Endothelial cell of umbilical vein (primary cell): ENCODE measurements at places on chromosomes 12 and 14. TPM values are rescaled to one million over a fixed set of nuclear protein-coding genes. Genes with fewer than 3 reads are reported as not detected.

- no peaks in the 10 kb centered on the region for H3K36me3 ChIP-seq
- H3K27me3 ChIP-seq, result no peaks in the 10 kb centered on the region
- H3K4me3 ChIP-seq, result no peak overlapping the region
Observed at GRCh38 chr12:107551434-107551833, 134.2 kb upstream of the PWP1 start.

DNA sequence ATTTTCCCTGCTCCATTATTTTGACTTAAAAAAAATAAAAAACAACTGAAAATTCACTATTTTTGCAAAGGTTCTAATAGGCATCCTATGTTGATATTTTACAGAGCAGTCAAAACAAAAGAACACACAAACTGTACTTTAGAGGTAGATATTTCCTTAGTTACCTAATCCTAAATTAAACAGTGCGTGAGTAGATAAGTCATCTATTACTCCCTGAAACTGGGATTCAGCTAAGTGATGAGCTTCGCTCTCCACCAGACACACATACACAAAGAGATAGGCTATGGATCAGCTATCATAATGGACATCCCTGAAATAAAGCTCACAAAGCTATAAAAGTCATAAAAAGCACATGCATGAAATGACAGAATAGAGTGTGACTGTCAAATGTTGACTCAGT lies 398.7 kb downstream of the SOX5 start:
- no peak for DNase-seq
- H3K4me1 ChIP-seq, result no peaks in the 10 kb centered on the region
- H3K4me3 ChIP-seq, result no peak overlapping the region

- H3K4me1 ChIP-seq, result peaks cover 13% of the 10 kb centered on the region
- no peaks in the 10 kb centered on the region for H3K36me3 ChIP-seq
- no peaks in the 10 kb centered on the region for H3K27me3 ChIP-seq
Observed at GRCh38 chr14:103031956-103032355, 25.4 kb downstream of the CDC42BPB start.

- H3K4me1 ChIP-seq, result no peaks in the 10 kb centered on the region
- no peaks in the 10 kb centered on the region for H3K27me3 ChIP-seq
- H3K36me3 ChIP-seq, result no peaks in the 10 kb centered on the region
- H3K4me3 ChIP-seq, result no peak overlapping the region
Observed at GRCh38 chr14:96252999-96253539, 2.9 kb upstream of the BDKRB1 start.

GRCh38 chr14:73888971-73889370 lies 2.3 kb downstream of the ZNF410 start:
- peaks cover 2% of the 10 kb centered on the region for H3K36me3 ChIP-seq
- no peak overlapping the region for H3K4me3 ChIP-seq
- no peak overlapping the region for H3K27ac ChIP-seq
- DNase-seq, result no peak

- H3K36me3 ChIP-seq, result no peaks in the 10 kb centered on the region
- H3K27me3 ChIP-seq, result no peaks in the 10 kb centered on the region
- H3K27ac ChIP-seq, result no peak overlapping the region
- no peak overlapping the region for H3K4me3 ChIP-seq
- H3K4me1 ChIP-seq, result peaks cover 9% of the 10 kb centered on the region
- DNase-seq, result no peak
Observed at GRCh38 chr12:6192604-6193380, 7.4 kb upstream of the CD9 start.

Gene SDR9C7
- total RNA-seq, result not detected in 2 replicates

Gene ELK3
- total RNA-seq, result 128 and 132 TPM in 2 replicates

Gene GEMIN2
- 19.5 and 20.0 TPM in 2 replicates for total RNA-seq

Gene FLRT2
- total RNA-seq, result 125 and 202 TPM in 2 replicates
